Stimulated activated CD8-positive, alpha-beta memory T cell treated with anti-CD3 and anti-CD28 coated beads, Interleukin-2, amount 100 ng/mL, for 1 hour (primary cell): ENCODE measurements at places on chromosomes 4 and X.

GRCh38 chr4:39970671-39971640, 6.8 kb downstream of the PDS5A start:
- DNase-seq, result no peak

DNA sequence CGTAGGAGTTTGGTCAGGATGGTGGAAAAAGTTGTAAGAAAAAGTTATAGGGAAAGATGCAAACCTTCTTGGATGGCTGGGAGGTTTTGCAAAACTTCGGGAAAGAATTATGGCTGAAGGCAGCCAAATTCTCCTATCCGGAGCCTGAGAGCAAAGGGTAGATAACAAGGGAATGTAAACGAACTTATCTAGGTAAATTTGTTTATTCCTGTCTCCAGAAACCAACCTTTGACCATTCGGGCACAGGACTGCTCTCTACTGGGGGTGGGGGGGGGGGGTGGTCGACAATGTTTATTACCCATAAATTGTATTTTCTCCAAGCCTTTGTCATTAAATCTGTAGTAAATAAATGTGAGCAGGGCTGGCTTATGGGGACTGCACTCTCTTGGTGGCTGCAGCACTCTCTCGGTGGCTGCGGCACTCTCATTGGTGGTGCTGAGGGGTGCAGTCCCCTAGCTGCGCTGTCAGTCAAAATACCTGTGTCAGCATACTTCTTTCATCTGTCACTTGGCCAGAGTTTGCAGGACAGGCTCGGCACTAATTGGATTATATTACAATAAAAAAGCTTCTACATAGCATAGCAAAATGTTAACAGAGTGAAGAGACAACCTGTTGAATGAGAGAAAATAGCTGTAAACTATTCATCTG, 827.8 kb downstream of the SH3BGRL start:
- DNase-seq, result no peak

DNA sequence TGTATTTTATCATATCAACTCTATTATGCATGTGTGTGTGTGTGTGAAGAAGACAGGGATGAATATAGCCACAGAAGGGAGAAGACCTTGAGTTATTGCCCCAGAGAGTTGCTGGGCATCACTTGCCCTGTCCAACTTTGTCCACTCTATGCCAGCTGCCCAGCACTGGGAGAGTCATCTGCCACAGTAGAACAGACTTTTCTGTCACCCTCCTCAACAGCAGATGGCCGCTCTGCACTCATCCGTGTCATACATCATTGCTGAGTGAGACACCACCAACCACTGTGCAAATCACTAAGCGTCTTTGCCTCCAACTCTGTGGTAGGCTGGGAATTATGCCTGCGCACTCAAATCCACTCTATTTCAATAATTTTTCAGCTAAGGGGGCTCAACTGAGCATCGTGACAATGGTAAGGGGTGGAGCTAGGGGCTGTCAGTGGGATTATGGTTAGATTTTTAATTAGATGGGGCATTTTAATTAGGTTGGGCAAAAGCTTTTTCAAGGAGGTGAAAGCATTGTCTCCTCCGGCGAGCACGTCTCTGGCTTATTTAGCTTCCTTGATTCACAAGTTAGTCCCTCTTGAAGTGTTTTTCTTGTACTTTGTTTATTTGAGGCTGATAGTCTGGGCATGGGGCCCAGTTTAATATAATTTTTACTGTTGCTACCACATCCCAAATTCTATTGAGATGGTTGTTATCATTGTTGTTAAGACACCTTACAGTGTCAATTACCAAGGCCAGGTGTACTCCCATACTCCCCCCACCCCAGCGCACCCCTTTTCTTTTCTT, 100.1 kb upstream of the KLF3 start:
- DNase-seq, result no peak

GRCh38 chr4:6470502-6471306, 1.7 kb downstream of the PPP2R2C start:
- no peak for DNase-seq

DNA sequence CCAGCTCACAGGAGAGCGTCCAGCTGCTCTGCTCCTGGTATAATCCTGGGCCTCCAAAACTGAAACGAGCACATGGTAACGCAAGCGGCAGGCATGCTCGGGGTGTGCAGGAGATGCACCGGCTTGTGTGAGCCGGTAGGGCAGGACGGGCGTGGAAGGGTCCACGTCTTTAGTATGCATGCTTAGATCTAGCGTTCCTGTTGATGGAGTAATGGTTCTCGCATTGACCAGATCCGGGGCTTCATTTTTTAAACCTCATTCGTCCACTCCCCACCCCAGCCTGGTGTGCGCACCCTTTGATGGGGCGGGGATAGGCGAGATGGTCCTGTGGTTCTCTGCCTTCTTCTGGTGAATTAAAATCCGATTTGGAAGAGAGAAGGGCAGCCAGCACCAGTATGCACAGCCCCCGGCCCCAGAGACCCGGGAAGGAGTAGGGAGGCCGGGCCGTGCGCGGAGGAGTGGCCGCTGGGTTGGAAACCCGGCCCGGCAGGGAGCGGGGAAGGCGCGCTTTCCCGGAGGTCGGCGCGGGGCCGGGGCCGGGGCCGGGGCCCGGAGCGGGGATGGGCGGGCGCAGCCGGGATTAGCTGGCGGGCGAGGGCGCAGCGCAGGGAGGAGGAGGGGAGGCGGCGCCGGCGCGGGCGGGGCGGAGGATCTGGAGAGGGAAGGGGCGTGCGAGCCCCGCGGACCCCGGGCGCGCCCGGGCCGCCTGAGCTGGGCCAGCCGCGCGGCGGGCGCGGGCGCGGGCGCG, 39.9 kb downstream of the FAM149A start:
- no peak for DNase-seq

- no peak for DNase-seq
These were observed 163.3 kb downstream of the MID1 start for GRCh38 chrX:10457092-10457491.

- no peak for DNase-seq
These were observed 41.6 kb downstream of the AR start for GRCh38 chrX:67585401-67585800.

GRCh38 chr4:107893171-107894137, 37.9 kb upstream of the CYP2U1 start:
- DNase-seq, result no peak

GRCh38 chrX:65679071-65679540, 11.7 kb downstream of the MSN start:
- DNase-seq, result no peak

- no peak for DNase-seq
These were observed 12.8 kb downstream of the AFF1 start for GRCh38 chr4:86947501-86948120.

DNA sequence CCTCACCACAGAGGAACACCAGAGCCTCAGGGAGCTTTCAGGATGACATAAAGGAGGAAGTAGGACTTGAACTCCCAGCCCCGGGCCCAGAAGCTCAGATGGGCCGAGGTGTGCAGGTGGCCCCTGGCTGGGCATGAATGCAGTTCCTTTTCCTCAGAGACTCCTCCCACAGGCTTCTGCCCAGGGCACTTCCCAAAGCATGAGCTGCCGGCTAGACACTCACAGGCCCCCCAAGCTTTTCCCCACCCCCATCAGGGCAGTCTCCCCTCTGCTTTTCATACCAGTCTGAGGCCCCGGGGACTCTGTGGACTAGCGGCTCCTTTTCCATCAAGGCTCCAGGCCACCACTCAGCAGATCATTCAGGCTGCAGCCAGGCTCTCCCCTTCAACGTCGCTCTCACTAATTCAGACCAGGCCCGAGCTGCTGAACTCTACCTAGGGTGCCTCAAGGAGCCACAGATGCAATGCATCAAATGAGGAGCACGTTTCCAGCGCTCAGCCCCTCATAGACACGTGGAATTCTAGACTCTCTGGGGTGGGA, 36.9 kb downstream of the HMX1 start:
- DNase-seq, result no peak

GRCh38 chr4:24249972-24250371, 334.4 kb downstream of the DHX15 start:
- no peak for DNase-seq

GRCh38 chr4:52933738-52934137, 71.6 kb downstream of the RASL11B start:
- DNase-seq, result no peak

GRCh38 chr4:145828802-145829485, 109.7 kb downstream of the ZNF827 start:
- no peak for DNase-seq

DNA sequence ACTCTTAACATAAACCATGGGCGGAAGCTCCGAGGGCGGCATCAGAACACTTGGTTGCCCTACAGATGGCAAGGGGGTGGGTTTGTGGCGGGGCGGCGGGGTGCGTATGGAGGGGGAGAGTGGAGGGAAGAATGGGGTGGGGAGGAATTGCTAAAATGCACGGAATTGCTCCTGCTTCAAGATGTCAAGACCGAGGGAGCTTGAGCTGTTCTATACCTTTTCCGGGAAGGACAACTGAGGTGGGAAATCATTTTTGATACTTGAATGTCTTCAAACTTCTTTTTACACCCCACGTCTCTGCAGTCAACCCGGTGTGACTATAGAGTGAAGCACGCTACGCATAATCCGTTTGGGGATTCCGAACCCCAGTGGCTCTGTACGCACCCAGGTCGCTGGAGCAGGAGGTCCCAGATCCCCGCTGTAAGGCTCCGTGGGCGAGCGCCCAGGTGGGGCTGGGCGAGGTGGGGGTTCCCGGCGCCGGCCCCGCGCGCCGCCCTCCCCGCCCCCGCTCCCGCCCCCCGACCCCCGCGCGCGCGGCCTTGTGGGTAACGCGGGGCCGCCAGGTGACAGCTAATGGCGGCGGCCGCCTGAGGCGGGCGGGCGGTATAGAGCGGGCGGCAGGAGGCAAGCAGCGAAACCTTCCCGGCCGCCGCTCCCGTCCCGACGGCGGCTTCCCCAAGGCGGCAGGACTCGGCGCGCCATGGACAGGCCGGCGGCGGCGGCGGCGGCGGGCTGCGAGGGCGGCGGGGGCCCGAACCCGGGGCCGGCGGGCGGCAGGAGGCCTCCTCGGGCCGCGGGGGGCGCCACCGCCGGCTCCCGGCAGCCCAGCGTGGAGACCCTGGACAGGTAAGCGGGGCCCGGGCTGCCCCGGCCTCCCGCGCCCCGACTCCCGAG, at the start of gene MTMR1:
MTMR1 (plus strand) TSS at position 566 of the 894 bp plus-strand sequence; CDS start at position 701, 135 bp downstream.
- DNase-seq, result peak; percentile 19

- no peak for DNase-seq
These were observed 101.2 kb downstream of the SMIM20 start for GRCh38 chr4:26015133-26015651.

DNA sequence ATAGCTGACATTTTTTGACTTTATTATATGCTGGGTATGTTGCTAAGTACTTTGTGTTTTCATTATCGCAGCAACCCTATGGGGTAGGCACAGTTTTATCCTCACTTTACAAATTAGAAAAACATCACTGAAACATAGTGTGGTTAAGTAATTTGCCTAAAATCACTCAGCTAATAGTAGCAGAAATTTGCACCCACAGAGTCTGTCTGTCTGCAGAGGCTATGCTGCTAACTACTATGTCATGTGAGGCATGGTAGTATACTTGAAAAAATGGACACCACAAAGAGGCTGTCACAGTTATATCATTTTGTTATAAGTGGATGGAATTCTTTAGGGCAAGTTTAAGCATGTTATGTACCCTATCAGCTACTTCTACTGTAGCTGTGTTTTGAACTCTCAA, 69.0 kb downstream of the STAG2 start:
- DNase-seq, result no peak

DNA sequence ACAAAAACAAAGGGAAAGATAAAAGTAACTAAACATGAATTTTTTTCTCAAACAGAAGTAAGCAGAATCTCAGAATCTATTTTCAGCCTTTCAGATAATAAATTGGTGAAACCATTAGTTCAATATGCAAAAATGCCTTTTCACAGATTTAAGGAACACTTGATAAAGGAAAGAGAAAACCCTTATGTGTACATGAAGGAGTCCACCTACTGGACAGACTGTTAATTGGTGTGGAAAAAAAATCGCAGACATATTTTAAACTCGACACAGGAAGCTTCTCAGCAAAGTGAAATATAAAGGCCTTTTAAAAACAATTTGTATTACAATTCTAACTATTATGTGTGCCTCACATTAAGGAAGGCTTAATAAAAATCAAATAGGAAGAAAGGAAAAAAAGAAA, 22.3 kb downstream of the COX7B2 start:
- DNase-seq, result no peak

GRCh38 chr4:41822325-41822724, 73.8 kb upstream of the PHOX2B start:
- DNase-seq, result no peak

- no peak for DNase-seq
These were observed 2268.1 kb downstream of the PCDH7 start for GRCh38 chr4:32988165-32988811.

GRCh38 chr4:173717581-173717980, 187.6 kb upstream of the HAND2 start:
- DNase-seq, result no peak

DNA sequence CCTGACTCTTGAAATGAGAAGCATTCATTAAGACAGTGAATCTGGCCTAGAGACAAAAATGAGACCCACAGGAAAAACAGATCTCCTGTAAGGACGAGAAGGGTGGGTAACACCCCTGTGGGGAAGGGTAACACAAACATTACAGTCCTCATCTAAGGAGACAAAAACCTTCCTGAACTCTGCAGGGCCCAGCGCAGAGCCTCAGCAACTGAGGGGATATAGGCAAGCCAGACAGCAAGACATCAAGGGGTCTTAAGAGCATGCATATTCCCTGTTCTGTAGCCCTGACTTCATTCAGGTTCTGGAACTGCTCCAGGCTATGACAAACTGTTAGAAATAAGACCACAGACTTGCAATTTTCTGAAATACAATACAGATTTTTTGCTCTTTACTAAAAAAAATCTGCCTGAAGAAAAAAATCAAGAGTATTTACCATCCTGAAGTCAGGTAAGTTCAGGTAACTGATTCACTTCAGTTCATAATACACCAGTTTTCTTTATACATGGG, 15.5 kb downstream of the COX18 start:
- no peak for DNase-seq

DNA sequence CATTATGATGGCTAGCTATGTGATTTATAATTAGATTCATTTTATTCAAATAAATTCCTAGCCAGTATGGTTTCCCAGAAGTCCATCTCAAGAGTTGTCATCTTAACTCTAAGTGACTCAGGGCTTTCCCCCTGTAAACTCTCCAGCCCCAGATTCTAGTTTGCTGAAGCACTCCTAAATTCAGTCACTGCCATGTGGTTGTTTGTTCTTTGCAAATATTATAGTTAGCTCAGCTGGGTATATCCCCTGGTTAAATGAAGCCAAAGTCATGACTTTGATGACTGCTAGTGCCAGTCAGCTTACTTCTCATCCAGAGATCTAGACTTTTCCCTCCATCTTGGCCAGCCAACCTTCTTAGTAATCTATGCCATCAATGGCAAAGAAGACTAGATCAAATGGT, 126.0 kb downstream of the GRIA3 start:
- no peak for DNase-seq

- no peak for DNase-seq
These were observed 111.4 kb upstream of the TTC29 start for GRCh38 chr4:147056940-147057610.

- DNase-seq, result no peak
These were observed 198.7 kb downstream of the ENOX2 start for GRCh38 chrX:130704053-130705038.

- DNase-seq, result no peak
These were observed 37.0 kb upstream of the CT83 start for GRCh38 chrX:116499780-116500179.

GRCh38 chr4:17490575-17491059, 21.3 kb downstream of the QDPR start:
- no peak for DNase-seq
